ENCODE measurements at places on chromosomes 1 and 21.

DNA sequence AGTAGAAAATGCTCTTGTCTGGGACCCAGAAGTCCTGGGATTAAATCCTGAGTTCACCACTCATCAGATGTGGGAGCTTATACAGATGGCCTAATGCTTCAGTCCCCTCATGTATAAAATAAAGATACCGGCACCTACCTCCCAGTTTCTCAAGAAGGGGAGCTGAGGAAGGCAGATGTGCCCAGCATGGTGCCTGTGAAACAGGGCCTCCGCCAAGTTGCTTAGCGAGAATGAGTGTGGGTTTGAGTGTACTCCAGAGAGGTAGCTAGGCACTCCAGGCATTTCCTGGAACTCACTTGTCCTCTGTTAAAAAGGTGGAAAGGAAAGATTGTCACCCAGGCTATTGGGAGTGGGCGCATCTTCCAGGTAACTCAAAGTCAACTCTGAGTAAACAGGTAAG lies 37.8 kb downstream of the IER5 start:
- DNase-seq = no peak

DNA sequence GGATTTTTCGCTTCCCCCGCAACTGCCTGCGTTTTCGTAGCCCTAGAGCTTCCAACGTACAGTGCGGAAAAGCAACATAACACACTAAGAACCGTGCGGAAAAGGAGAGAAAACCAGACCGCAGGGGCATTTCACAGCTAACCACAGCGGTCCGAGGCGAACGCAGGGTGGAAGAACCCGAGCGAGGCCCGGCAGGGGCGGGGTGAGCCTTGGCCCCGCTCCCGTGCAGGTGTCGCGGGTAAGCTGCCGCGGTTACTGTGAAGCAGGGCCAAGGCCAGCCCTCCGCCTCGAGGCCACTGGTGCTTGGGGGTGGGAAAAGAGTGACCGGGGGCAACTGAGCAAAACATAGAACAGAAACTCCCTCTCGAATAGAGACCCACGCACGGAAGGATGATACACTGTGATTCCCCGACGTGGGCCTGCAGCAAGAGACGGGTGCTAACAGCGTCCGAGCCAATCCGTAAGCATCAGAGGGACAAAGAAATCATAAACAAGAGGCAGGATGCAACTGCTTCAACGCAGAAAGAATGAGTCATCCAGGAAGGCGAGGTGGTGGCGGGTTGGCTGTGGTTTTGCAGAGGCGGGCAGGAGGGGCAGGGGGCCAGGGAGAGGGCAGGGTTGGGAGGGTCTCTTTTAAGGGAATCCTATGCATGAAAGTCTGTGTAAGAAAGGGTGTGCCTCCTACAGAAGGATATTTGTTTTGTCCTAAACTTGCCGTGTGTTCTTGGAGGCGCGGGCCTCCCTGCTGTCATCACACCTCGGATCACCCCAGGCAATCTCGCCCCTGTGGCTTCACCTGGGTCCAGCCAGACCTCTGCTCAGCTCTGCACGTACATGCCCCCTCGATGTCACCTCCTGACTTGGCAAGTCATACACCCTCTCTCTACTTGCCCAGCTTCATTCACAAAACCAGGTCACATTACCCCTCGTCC lies 7.3 kb downstream of the GNG4 start:
- no peak for DNase-seq

DNA sequence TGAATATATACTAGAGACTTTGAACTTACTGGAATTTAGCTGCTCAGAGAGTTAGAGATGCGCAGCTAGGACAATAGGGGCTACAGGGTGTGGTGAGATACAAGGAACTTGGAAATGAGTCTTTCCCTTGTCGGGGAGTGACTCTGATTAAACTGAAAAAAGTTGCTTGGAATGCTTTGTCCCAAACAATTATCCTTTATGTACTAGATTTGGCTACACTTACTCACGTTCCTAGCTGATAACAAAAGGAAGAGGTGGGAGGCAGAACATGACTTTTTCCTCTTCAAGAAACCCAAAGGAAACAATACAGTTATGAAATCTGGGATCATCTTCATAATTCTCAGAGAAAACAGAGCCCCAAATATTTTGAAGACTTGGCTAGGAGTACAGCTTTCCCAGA lies 6.9 kb upstream of the CGN start:
- DNase-seq = no peak

GRCh38 chr1:221823561-221823960 lies 81.7 kb upstream of the DUSP10 start:
- DNase-seq = no peak

GRCh38 chr1:1630191-1630964 lies 1.6 kb upstream of the MMP23B start:
- DNase-seq = peak; percentile 78

GRCh38 chr1:76294482-76295194 lies 220.1 kb downstream of the ST6GALNAC3 start:
- no peak for DNase-seq

- no peak for DNase-seq
Measured at GRCh38 chr1:53553734-53554509, 94.7 kb downstream of the DMRTB1 start.

DNA sequence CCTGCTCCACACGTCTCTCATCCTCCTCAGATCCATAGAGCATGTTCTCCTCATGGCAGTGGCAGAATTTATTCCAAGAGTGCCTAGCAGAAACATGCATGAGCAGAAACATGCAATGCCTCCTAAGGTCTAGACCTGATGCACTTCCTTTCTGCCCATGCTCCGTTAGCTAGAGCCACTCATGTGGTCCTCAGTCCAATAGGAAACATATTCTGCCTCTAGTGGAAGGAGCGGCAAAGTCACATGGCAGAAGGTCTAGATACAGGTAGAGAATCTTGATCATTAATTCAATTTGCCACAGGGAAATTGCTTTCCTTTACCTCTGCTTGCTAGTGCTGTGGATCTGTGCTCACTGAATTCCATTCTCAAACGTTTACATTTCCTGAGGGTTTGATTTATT lies 130.4 kb downstream of the KIF26B start:
- DNase-seq = no peak

- DNase-seq = no peak
Measured at GRCh38 chr1:81558291-81559076, 242.2 kb upstream of the ADGRL2 start.

GRCh38 chr1:1021920-1022259 lies 2.0 kb downstream of the AGRN start:
- DNase-seq = no peak

DNA sequence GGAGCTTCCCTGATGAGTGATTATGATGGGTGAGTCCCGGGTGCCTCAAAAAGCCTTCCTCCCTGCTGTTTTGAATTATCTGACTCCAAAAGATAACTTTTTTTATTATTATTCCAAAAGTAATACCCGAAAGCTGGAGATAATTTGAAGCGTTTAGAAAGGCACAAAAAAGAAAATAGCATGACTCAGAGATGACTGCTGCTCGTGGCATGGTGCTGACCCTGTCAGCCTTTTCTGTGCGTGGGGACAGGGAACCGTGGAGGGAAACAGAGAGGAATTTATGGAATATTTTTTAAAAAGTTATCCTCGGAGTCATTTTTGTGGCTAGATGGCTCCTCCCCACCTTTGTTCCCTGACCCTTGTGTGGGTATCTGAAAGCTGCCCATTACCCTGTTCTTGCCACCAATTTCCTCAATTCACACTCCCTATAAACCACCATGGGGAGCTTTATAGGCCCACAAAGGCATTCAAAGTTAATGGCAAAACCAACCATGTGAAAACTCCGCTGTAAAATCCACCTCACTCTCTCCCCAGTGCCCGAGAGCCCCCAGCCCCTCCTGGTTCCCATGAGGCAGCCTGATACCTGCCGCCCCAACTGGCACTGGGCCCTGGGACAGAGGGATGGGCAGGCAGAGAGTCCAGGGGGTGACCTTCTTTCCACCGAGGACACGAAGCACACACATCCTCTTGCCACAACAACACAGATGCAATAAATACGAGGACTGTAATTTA lies 37.5 kb downstream of the IGSF21 start:
- DNase-seq = no peak

DNA sequence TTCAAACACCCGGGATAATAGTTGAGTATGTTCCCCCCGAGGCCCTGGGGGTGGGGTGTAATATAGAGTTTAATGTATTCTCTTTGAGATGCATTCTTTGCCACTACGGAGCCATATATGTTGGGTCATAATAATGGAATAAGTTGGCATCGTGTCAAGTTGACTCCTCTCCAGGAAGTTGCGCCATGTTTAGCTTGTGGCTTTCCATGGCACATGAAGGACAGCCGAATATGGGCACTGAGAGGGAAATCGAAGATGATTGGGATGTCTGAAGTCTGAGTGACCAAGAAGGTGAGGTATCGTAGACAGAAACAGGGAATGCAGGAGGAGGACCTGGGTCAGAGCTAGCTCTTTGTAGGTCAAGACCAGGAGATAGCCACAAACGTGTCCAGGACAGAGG lies 92.6 kb downstream of the PAX7 start:
- no peak for DNase-seq

DNA sequence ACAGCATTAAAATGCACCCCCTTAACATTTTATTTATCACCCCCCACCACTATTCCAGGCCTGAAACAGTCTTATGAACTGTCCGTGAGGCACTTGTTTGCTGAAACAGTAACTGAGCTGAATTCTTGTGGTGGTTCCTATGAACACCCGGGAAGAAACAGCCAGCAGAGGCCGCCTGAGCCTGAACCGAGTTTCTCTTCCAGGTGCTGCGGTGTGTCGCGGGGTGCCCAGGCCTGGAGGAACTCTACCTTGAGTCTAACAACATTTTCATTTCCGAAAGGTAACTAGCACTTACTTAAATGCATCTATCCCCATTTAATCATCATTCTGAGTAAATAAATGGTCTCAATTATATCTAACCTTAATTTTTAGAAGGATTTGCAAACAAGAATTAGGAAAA lies 66.8 kb downstream of the TBCE start:
- DNase-seq = no peak

GRCh38 chr21:30248844-30249243 lies 32.9 kb upstream of the CLDN8 start:
- DNase-seq = no peak

DNA sequence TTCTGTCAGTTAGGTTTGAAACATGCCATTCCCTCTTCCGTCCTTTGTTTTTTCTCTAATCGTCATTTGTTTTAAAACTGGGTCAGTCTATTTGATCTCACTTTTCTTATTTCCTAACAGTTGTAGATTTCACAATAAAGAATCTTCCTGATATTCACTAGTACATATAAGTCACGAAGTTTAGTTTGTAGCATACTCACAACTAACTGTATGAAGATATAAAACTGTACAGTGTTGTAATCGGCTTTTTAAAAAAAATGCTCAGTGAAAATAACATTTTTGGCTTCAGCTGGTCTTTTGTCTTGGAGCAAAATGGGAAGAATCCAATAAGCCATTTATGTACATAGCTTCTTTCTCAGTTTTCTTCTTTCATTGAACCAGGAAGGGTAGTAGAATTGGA lies 78.3 kb downstream of the NCAM2 start:
- no peak for DNase-seq

DNA sequence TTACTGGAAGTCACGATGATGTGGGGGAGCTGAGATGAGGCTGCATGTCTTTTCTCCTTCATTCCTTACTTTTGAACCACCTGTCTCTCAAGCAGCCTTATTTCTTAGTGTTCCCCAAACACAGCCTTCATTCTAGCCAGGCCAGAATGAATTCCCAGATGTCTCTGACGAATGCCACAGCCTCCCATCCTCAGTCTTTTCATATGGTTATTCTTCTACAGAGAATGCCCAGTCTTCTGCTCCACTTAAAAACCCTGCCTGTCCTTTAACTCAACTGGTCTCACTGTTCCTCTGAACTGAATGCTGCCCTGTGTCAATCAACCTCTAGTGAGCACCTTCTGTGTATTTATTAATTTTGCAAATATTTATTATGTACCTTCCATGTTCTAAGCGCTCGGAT lies 156.2 kb downstream of the PLA2G4A start:
- DNase-seq = no peak

DNA sequence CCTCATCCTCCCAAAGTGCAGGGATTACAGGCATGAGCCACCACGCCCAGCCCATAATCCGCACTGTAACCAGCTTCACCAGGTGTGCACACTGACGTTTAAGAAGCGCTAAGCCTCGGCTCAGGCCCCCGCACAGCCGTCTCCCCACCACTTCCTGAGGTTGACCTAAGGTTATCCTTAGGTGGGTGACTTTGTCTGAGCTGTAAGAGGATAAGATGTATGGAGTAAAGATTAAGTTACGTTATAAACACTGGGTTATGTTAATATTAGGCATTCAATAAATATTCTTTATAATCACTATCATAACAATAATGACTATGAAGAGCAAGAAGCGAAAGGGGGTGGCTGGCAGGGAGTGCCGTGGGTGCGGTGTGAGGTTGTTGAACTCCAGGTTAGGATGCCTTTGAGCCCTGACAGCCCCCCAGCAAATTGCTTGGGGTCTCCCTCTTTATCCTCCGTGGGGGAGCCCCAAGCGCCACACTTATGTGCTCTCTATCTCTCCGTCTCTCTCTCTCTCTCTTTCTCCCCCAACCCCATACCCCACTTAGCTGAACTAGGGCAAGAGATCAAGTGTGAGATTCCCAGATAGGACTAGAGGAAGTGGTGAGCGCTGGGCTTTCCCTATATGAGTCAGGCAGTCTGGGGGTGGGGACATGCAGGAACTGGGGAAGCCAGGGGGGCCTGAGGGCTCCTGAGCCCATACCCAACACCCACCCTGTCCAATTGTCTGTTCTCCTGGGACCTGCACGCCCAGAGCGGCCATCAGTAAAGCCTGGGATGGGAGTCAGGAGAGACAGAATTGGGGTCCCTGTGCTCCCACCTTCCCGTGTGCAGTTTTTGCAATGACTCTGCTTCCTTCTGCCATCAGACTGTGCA lies 7.6 kb downstream of the EFHD2 start:
- DNase-seq = no peak

- DNase-seq = no peak
Measured at GRCh38 chr1:210025870-210026269, 87.9 kb downstream of the SYT14 start.

DNA sequence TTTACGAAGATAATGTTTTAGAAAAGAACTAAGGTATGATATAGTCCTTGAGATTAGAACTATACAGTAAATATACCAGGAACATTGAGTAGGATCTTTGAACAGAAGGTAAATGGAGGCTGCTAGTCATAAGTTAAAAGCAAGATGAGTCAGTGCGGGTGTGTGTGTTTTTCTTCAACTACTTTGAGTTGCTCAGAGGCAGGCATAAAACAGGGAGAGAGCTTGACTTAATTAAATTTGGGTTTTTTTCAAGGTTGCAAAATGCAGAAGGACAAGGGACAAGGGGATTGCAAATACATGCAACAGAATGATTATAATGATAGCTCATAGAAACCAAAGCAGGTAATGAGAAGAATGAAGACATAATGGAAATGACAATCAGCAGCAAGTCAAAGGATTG lies 815.1 kb downstream of the NCAM2 start:
- no peak for DNase-seq
